T-helper 2 cell (primary cell): ENCODE measurements at places on chromosomes 16 and 17.

DNA sequence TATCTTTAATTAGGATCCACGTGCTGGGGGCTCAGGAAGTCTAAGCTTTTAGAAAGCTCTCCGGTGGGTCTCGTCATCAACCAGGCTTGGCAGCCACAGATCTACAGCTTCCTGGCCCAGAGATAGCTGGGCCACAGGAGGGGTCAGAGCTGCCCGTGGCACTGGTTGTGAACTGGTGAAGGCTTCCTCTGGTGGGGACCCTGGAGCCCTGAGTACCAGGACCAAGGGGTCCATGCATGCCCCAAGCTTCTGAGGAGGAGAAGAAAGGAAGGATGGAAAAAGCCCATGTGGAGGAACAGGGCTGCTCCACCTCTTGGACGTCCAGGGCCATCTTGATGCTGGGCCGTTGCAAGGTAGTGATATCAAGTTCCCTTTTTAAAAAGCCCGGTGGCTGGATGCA, 13.3 kb downstream of the RMI2 start:
- DNase-seq: no peak

- DNase-seq: no peak
These were observed 31.2 kb upstream of the CMIP start for GRCh38 chr16:81413245-81413990.

- no peak for DNase-seq
These were observed 39.9 kb downstream of the CENPV start for GRCh38 chr17:16313139-16314090.

DNA sequence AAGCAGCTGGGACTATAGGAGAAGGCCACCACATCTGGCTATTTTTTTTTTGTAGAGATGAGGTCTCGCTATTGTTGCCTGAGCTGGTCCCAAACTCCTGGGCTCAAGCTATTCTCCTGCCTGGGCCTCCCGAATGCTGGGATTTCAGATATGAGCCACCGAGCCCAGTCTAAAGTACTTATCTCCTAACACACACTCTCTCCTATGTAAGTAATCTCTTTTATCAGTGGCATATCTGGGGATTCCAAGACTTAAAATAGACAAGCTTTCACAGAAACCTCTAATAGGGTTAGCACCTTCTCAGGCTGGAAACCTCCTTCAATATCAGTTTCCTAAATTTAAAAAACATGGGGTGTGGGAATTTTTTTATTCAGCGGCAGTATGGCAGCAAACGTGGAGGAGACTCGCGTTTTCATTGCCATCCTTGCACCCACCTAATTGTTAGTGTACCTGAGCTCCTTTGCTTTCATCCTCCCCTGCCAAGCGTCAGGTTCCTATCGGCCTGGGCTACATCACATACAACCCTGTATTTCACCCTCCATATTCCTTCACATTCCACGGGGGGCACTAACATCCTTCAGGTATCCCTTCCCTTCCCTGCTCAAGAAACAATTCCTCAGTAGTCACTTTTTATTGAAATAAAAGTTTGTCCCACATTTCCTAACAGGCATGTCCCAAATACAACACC, 1.1 kb downstream of the EZH1 start:
- no peak for DNase-seq

GRCh38 chr17:65279456-65279855, 142.3 kb downstream of the RGS9 start:
- no peak for DNase-seq

- DNase-seq: no peak
These were observed 6.8 kb downstream of the COTL1 start for GRCh38 chr16:84611041-84611440.

DNA sequence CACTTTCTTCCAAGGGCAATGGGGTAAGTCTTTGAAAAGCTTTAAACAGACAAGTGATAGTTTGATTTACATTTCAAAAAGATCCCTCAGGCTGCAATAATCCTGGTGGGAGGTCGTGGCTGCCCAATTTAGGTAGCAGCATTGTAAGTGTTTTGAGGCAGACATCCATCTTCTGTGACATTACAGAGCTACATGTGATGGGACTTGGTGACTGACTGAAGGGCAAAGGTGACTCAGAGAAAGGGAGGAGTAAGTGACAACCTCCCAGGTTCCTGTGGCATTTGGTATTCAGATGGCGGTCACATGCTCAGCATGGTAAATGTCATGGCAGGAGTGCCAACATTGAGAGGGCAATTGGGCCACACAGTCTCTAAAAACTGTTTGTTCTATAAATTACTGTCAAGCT, 26.5 kb downstream of the STAT3 start:
- DNase-seq: peak; percentile 20

DNA sequence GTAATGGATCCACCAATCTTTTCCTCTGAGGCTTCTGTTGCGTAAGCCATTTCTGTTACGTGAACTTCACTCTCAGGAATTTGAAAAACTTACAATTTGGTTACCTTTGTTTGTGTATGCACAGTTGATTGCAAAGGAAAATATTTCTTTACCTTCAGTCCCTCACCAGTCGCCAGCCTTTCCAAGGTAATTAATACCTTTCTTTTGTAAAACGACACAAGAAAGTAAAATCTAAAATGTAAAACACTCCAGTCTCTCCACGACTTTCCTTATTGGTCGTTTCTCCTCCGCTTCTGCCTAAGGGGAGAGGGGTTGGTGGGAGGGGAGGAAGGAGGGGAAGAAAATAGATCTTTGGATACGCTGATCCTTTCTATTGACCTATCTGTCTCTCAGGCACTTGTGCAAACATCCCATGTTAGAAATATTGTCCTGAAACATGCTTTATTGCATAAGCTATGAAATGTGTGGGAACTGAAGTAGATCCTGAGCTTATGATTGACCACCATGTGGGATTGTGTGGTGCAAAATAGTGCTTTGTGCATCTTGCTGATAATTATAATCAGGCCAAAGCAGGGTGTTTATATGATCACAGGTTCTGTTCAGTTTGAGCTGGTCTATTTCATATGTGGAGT, 32.4 kb upstream of the EFCAB13 start:
- no peak for DNase-seq

GRCh38 chr16:47392081-47392480, 68.8 kb downstream of the ITFG1 start:
- no peak for DNase-seq

DNA sequence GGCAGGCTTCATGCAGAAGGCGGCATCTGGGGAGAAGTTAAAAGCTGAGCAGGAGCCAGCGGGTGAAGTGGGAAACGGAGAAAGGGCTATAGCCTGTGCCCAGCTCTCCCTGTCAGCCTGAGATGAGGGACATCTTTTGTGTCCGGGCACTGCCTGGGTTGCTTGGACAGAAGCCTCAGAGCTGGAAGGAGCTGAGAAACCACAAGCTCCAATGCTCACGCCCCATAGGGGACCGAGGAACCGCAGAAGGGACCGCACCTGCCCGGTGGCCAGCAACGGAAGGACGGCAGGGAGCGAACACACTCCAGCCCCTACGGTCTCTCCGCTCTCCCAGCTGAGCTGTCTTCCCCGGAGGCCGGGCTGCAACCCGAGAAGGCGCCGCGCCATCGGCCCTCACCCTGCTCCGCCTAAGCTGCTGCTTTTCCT, 175.8 kb downstream of the NPIPB11 start:
- no peak for DNase-seq

GRCh38 chr17:28501421-28502284, 4.5 kb upstream of the FOXN1 start:
- DNase-seq: no peak

DNA sequence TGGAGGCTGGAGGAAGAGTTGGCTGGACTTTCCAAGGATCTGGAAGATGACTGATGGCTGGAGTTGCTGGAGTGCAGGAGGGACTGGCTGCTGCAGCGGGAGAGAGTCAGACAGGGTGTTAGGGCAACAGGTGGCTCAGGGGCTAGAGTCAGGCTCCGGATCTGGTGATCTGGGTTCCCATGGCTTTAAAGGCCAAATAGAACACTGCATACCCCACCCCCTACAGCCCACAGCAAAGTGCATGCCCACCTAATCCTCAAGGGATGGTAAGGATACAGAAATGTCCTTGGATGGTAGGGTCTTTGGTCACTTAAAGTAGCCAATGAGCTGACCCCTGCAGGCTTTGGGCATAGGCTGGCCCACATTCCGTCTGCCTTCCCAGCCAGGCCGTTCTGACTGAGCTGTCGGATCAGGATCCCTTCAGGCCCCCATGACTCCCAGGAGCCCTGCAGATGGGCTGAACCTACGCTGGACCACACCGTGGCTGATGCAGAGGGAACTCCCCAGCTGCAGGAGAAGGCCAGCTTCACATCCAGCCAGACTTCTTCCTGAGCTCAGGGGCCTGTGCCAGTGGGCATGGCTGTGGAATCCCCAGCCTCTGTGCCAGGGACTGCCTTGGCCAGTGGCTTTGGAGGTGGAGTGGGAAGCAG, 13.9 kb downstream of the TNS4 start:
- DNase-seq: no peak

GRCh38 chr16:21613781-21614180, 14.4 kb downstream of the METTL9 start:
- no peak for DNase-seq

DNA sequence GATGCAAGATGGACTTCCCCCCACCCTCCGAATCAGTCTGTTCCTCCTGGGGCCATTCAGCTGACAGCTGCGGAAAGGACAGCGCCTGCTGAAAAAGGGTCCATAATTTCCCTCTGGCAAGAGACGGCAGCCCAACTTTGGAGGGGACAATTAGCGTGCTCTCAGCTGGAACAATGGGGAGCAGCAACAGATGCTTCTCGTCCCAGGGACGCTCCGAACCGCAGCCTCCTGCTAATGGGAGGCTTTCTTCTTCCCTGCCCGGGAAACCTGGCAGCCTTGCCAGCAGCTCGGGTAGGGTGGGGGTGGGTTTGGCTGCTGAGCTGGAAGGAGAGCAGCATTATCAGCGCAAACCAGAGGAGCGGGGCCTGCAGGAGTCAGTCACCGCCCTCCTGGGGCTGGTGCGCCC, 500.0 kb upstream of the SALL1 start:
- no peak for DNase-seq

DNA sequence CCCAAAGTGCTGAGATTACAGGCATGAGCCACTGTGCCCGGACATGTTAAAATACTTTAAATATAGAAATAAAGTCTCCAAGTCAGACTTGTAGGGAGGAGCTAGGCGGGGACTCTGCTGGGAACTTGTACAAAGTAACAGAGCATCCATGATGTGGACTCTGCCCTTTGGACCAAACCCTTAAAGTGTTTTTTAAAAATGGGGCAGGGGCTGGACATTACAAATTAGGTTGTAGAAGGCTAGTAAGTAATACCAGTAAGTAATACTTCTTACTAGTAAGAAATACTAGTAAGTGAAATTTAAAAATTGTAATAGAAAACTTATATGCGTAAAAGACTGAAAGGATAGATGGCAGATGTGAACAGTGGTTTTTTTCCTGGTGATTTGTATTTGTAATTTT, 9.7 kb upstream of the SPATA32 start:
- no peak for DNase-seq

DNA sequence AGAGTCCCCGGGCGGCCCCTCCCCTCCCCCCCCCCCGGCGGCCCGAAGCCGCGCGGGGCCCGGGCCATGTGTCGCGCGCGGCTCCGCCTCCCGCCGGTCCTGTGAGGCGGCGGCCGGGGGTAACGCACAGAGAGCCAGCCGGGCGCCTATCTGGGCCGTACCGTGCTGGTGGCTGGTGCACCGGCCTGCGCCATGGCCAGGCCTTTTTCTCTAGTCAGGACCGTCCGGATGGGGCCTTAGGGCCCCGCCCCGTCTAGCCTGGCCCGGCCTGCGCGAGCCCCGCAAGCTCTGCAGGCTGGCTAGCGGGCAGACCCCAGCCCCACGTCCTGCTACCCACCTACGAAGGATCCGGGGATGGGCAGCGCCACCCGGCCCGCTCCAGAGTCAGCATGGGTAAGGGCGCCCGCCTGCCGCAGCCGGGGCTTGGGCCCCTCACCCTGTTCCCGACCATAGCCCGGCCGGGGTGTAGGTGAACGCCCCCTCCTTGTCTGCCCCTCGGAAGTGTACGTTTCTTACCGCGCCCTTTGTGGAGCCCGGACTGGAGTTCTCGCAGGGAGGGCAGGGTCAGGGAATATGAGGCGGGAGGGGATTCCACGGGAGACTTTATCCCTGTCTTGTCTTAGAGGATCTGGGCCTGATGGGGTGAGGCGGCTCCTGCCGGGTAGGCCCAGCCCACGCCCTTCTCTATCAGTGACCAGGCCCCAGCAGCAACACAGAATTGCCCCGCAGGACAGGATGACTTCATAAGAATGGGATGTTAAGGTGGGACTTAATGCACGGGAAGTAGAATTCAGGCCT, at the start of gene CENPT:
TSS of gene CENPT (minus strand) at position 630 of the 798 bp plus-strand sequence. CDS start 13,834 bp downstream, outside the sequence.
- DNase-seq: no peak

DNA sequence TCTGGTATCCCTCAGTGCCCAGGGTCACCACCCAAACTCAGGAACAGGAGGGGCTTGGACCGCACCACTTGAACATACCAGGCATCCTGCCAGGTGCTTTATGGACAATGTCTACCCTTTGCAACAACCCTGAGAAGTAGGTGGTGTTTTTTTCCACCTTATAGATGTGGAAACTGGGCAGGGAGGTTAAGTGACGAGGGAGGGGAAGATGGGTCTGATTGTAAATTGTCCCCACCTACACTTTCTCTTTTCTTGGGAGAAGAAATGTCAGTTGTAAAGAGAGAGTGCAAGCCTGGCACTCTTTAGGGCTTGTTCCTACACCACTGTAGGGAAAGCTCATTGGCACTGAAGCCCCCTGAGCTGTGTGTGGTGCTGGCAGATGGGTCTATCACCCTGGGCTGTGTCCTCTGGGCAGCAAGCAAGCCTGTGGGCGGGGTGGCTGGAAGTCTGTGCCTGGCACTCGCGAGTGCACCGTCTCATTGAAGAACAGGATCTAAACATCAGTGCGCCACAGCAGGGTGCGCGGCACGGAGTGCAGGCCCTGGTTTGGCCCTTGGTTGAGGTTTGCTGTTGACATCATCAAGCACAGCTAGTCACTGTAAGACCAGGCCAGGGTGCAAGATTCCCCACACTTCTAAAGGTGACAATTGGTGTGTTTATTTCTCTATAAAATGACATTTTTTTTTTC, 15.1 kb downstream of the NOD2 start:
- no peak for DNase-seq

- no peak for DNase-seq
These were observed 19.5 kb downstream of the NKD1 start for GRCh38 chr16:50567651-50568050.

GRCh38 chr16:4114257-4115208, 1.7 kb downstream of the ADCY9 start:
- no peak for DNase-seq

DNA sequence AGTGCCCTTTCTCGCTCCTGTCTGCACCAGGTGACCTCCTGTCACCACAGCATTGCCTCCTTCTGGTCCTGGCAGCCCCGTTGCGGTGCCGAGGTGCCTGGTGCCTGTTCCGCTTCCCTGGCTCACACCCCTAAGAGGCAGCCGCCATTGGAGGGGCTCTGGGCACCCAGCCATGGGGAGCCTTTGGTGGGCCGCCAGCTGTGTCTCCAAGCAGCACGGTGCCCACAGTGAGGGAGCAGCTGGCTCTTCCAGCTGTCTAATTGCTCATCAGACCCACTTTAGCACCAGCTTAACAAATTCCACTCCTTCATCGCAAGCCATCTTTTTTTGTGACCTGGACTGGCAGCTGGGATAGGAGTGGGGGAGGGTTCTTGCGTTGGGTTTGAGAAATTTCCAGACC, 276.1 kb downstream of the SNX29 start:
- DNase-seq: no peak
